ENCODE measurements at places on chromosomes 5 and 9.
A peak's percentile ranks its signal among the peaks of the same experiment; 100 is the strongest.

DNA sequence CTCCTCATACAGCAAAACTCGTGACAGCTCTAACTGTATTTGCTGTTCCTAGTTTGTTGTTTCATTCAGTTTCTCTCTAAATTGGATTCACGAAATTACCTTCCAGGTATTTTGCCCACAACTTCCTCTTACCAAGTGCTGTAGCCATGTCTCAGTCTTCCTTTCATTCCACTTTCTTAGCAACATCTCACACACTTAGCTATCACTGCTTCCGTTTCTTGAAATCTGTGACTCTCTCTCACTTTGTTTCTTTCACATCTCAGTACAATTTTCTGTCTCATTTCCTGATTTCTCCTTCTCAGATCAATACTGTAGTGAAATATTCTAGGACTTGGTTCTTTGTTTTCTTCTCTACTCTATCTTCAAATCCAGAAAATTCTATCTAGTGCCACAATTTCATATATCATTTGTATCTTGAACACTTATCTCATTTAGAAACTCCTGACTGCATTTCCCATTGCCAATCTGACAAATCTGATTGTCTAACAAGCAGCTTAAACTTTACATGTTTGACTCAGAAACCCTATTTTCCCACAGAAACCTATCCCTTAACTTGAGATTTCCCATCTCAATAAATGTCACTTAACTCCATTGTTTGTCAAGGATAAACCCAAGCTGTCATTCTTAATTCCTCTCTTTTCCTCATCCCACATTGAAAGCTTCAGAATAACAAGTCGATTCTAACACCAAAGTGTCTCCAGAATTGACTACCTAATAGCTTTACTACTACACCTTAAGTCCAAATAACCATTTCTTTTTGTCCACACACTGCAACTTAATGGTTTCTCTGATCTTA, 303.1 kb downstream of the CDH12 start:
- no peak for DNase-seq

DNA sequence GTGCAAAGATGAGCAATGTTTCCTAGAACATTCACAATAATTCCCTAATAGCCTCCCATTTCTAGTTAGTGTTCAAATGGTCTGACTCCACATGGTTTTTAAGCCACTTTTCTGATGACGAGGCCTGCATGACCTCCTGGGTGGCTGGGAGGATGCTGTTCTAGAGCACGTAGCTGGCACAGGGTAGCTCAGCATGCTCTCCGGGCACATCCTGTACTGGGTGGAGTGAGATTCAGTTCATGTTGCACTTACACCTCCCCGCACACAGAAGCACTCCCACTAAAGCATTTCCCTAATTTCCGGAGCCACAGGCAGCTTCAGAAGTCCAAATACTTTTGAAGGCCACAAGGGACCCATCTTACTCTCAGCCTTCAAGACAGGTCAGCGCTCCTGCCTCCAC, 159.8 kb upstream of the LHFPL2 start:
- DNase-seq, result no peak

DNA sequence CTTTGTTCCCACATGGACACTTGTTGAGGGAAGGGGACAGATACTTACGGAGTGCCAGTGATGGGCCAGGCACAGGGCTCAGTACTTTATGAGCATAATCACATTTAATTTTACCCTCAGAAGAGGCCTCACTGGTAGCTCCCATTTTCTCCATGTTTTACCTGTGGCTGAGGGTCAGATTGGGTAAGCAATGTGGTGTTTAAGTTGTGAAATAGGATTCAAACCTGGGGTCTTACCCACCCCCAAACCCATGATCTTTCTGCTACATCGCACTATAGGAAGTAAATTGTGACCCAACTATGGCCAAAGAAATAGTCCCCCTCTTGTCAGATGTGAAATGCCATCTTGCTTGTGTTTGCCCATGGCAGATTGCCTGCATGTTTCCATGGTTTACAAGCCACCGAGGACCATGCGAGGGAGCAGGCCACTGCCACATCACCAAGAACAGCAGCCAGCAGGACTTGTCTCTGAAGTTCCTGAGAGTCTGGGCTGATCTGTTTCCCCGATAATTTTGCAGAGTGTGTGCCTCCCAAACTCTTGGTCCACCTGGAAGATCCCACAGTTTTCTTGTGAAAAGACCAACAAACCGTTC, 95.4 kb downstream of the MACROH2A1 start:
- no peak for DNase-seq

GRCh38 chr5:123756318-123756665, 244.3 kb downstream of the CSNK1G3 start:
- no peak for DNase-seq

GRCh38 chr5:172886974-172887501, 53.0 kb downstream of the ERGIC1 start:
- no peak for DNase-seq

DNA sequence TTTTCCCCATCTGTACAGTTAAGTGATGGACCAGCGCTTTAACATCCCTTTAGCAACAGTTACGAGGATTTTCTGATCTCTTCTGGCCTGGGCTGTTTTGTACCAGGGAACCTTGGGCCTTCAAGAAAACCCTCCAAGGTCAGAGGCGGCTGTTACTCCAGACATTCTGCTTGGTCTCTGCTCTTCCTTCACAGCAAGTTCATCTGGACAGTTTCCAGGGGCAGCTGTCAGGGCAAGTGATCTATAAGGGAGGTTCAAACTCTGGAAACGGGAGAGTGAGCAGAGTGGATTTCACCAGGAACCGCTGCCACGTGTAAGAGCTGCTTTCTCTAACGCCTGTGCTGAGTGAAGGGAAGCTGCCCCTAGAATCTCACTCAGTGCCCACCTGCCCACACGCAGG, 36.7 kb downstream of the ZNF618 start:
- no peak for DNase-seq

DNA sequence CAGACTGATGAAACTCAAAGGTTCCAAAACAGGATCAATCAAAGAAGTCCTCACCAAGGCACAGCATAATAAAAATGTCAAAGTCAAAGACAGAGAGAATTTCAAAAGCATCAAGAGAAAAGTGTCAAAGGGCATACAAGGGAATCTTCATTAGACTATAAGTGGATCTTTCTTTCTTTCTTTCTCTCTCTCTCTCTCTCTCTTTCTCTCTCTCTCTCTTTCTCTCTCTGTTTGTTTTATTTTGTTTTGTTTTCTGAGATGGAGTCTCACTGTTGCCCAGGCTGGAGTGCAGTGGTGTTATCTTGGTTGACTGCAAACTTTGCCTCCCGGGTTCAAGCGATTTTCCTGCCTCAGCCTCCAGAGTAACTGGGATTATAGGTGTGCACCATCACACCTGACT, 148.3 kb upstream of the CD180 start:
- no peak for DNase-seq

- peak; percentile 33 for DNase-seq
These were observed 60.2 kb downstream of the MELK start for GRCh38 chr9:36632892-36633291.

- DNase-seq, result no peak
These were observed 2.5 kb downstream of the ARHGAP26 start for GRCh38 chr5:142772446-142773293.

GRCh38 chr9:131824155-131824594, 84.3 kb upstream of the RAPGEF1 start:
- DNase-seq, result no peak

DNA sequence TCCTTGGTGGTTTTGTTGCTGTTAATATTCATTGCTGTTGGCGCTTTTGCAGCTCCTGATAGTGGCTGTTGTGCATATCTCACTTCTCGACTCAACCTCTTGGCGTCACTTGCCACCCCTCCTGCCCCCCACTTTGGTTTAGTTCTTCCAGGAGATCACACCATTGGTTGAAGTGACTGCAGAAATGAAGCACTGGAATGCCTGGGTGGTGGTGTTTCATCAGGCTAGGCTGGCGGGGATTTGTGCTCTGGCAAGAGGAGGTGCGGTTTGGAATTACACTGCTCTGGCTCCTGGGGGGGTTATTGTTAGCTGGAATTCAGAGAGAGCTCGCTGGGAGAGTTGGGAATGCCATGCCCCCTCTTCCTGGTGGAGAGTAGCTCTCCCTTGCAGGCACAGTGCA, 11.5 kb downstream of the PRRC2B start:
- DNase-seq, result no peak

DNA sequence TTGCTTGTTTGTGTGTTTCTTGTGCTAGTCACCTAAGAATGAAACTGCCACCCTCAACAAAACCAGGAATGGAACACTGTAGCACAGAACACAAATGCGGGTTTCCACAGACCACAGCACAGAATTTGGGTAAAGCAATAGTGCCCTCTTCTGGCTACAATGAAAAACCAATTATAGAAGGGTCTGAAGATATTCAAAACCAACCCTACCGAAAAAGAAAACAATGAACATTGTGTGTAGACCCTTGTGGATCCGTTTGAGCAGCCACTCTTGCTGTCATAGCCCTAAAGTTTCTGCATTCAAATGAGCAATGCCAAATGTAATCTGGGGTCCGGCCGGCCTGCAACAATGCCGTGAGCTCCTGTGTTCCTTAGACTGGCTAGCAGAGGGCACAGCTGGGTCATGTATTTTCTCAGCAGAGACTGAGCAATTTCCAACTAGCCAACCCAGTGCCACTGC, 8.3 kb upstream of the ENC1 start:
- DNase-seq, result peak; percentile 68

DNA sequence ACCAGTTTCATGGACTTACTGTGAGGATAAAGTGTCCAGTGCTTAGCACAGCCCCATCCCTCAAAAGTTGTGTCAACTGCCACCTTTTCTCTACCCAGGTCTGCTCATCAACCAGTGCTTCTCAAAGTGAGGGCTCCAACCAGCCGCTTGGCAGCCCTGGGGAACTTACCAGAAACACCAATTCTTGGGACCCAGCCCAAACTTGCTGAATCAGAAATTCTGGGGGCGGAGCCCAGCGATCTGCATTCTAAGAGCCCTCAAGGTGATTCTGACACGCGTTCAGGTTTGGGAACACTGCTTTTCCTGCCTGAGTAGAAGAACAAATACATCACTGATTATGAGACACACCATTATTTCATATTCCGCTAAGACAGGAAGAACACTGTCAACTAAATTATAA, 132.0 kb downstream of the NSG2 start:
- DNase-seq, result no peak

DNA sequence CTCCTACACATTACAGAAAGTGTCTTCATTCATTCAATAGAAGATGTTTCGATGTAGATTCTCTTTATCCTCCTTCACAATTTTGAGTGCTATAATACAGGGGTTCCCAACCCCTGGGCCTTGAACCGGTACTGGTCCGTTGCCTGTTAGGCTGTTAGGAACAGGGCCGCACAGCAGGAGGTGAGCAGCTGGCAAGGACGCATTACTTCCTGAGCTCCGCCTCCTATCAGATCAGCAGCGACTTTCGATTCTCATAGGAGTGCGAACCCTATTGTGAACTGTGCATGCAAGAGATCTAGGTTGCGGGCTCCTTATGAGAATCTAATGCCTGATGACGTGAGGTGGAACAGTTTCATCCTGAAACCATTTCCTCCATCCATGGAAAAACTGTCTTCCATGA, 153.0 kb upstream of the SMC2 start:
- DNase-seq, result no peak

GRCh38 chr9:136010615-136011361, 49.6 kb upstream of the UBAC1 start:
- no peak for DNase-seq

DNA sequence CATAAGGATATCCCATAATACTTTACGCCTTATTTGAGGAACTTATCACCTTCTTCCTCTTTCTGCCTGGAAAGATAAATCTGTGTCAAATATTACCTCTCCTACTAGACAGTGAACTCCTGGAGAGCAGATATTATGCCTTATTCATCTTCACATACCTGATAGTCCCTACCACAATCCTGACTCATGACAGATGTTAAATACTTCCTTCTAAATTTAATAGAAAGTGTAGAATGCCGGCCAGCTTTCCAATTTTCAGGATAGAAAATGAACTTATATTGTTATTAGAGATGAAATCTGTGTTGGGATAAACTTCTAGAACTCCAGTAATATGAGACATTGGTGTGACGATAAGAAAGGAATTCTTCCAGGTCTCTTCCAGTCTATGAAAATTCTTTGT, 89.0 kb downstream of the GCNT4 start:
- DNase-seq, result no peak

GRCh38 chr9:101536938-101537337, 3.3 kb downstream of the RNF20 start:
- DNase-seq, result no peak

DNA sequence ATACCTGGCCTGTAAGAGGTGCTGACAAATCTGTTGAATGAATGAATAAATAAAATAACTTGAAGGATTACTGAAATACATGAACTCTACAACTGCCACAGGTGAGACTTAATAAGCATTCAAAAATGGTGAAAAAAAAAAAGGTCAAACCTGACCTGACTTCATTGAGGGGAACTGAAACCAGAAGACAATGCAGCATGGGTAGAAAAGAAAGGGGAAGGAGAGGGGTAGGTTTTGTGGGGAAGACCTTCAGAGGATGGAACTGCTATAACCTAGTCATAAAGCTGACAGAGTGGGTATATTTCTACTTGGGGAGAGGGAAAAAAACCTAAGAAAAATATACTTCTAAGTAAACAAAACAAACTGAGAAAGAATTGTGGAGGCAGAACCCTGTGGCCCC, 56.6 kb downstream of the RASEF start:
- no peak for DNase-seq

- no peak for DNase-seq
These were observed 71.0 kb upstream of the SEMA6A start for GRCh38 chr5:116645627-116646026.

DNA sequence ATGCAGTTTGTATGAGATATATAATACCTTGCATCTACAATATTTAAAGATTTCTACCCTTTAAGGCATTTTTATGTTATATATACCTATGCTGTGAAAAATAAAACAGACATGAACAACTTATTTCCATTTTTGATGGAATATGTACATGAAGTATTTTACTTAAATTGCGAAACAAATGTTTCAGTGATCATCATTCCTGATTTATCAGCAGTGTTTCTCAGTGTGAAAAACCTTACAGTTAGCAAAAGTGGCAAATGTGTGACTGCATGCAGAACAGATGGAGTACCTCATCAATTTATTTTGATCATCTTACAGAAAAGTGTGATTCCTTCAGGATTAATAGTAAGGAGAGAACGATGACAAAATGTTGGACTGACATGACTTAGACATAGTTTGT, 43.1 kb downstream of the PRR16 start:
- no peak for DNase-seq

DNA sequence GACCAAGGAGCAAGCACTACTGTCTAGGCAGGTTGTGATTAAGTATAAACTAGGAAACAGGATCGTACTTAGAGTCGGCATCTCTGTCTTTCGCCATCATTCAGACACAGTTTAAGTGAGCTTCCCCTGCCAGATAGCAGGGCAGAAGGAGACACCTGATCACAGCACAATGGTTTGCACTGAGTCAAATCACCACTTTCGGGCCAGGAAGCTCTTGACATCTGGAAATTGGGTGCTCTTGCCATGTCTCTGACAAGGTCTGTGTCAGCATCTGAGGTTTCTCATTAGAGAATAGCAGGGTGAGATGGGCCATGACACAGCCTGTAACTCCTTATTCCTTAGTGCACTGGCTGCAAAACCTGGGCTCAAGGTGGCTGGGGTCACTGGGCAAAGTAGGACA, 8.3 kb downstream of the ADRB2 start:
- no peak for DNase-seq

GRCh38 chr9:95494022-95494415, 22.8 kb downstream of the PTCH1 start:
- DNase-seq, result peak; percentile 94
